ENCODE measurements at places on chromosomes 12 and 14.

DNA sequence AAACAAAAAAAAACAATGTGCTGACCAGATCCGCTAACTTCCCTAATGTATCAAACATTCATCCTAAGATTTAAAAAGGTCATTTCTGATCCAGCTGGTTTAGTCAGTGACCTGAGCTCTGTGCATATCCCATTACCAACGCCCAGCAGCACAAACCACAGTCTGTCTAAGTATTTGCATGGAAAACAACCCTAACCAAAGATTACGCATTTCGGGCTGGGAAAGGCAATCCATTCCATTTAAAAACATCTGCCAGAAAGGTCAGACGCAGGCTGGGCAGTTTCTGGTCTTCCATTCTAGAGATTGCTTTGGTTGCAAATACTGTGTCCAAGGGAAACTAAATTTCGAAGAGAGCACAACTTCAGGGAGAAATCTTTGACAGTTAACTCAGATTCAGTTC lies 234.9 kb downstream of the FLRT2 start:
- no peak for DNase-seq

DNA sequence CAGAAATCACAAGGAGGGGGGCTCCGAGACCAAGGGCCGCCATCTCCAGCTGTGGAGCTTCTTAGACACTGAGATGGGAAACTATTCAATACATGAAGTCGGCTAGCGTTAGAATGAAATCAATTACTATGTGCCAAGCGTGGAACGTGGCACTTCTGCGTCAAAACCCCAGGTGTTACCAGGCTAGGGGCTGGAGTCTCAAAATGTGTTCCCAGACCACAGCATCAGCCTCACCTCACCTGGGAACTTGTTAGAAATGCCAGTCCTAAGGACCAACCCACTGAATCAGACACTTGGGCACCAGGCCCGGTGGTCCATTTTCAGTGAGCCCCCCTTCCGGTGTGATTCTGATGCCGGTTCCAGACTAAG lies 5.0 kb upstream of the SETD1B start:
- no peak for DNase-seq

DNA sequence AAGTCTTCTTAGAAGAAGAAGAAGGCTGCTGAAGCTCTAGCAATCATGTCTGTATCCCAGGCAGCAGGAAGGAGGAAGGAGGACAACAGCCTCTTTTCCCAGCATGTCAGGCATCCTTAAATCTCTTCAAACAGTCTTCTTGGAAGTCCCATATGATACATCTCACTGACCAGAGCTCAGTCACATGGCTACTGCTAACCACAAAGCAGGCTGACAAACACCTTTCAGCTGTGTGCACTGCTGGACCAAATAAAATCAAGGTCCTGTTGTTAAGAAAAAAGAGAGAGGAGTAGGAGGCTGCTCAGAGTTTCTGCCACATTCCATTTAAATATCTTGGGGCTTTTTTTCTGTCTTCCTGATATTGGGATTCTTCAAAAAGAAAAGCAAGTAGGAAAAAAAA lies 203.4 kb upstream of the PELI2 start:
- DNase-seq: no peak

- DNase-seq: no peak
These were observed 112.3 kb downstream of the DNAI7 start for GRCh38 chr12:25082628-25083027.

- no peak for DNase-seq
These were observed 2.8 kb downstream of the CLEC1A start for GRCh38 chr12:10095971-10096370.

GRCh38 chr12:52004042-52004648 lies 2.6 kb upstream of the TAMALIN start:
- DNase-seq: peak; percentile 72

DNA sequence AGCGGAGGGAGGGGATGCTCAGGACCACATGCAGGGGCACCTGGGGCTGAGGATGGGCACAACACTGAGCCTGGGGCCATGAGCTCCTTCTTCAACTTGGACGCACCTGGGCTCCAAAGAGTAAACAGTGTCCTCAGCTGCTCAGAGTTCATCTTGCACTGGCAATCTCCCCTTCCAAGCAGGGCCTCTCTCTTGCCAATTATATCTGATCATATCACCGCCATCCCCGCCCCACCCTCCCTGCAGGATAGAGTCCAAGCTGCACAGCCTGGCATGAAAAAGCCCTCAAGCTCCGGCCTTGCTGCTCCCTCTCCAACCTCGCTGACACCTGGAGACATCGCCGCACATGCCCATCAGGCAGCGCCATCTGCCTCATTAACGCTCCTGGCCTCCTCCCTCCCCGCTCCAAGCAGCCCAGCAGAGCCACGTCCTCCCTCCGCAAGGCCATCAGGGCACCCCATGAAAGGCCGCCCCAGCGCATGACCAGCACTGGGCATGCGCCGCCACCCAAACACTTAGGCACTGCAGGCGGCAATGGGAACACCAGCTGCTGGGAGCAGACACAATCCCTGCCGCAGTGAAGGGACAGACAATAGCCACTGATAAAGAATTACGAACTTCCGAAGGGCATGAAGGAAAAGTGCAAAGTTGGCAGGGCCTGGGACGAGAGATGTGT lies 88.8 kb downstream of the CHGA start:
- peak; percentile 22 for DNase-seq

- no peak for DNase-seq
These were observed 227.2 kb downstream of the DACT1 start for GRCh38 chr14:58864751-58865513.

- DNase-seq: peak; percentile 37
These were observed at the start of gene TMPRSS12 for GRCh38 chr12:50842637-50843493. Gene TMPRSS12, plus strand, starts transcription at chr12:50842926. Its CDS starts 39 bp downstream, at chr12:50842965.

DNA sequence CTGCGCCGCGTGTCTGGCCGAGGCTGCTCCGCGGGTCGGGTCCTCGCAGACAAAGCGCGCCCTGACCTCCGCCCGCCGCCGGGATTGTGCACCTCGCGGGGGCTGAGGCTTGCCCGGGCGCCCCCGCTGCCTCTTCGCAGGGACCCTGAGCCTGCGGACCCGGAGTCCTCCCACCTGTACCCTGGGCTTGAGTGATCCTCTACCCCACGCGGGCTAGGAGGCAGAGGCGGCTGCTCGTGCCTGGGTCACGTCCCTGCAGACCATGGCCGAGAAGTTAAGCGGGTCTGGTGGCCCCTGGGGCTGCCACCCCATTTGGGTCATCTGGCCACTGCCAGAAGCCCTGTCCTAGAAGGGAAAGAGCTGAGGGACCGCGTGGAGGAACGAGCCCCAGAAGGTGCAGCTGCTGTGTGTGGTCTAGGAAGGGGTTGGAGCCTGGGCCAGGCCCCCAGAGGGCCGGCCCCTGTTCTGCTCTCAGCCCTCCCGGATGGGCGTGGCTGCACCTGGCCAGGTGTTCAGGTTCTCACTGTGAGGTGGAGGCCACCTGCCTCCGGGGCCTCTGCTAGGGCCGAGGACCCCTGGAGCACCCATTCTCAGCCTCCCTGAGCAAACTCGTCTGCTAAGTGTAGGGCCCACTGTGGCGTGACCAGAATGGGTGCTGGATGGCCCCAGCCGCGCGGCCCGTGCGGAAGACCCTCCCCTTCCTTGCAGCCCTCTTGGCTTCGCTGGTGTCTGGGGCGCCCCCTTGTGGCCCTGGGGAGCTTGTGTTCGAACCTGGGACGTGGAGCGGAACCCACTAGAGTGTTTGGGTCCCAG lies 49.6 kb downstream of the LRCOL1 start:
- peak; percentile 86 for DNase-seq

DNA sequence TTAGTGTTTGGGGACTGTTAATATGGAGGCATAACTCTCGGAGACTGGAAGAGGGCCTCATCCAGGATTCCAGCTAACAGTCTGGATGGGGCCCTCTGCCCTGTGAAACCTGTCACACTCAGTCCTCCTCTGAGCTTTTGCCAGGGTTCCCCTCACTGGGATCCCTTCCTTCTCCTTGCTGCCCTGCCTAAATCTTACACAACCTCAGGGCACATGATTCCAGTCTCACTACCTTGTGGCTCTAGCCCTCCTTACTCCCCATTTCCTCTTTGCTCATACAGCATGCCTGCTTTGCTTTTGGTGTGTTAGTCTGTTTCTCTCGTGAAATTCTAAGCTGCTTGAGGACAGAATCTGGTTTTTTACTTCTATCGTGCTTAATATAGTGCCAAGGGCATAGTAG lies 942 bp upstream of the GSG1 start:
- DNase-seq: no peak

DNA sequence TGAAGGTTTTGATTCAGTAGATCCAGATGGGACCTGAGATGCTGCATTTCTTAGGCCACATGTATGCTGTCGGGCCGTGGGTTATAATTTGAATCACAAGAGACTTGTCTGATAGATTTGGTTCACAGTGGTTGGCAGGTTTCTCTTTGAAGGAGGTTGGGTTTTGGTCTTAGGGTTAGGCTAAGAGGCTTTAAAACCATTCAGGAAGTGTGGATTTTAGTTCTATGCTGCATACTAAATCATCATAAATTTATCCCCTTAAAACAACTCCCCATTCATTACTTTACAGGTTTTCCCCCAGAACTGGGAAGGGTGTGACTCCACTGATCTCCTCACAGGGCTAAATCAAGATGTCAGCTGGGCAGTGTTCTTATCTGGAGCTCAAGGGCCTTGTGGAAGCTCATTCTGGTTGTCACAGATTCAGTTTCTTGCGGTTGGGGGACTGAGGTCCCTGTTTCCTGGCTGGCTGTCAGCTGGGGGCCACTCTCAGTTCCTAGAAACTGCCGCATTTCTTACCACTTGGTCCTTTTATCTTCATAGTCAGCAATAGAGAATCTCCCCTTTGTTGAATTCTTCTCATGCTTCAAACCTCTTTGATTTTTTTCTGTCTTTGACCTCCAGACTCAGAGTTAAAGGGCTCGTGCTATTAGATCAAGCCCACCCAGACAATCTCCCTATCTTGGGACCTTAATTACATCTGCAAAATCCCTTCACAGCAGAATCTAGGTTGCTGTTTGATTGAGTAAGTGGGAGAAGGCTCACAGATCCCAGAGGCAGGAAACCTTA lies 20.6 kb upstream of the PCNX1 start:
- no peak for DNase-seq

DNA sequence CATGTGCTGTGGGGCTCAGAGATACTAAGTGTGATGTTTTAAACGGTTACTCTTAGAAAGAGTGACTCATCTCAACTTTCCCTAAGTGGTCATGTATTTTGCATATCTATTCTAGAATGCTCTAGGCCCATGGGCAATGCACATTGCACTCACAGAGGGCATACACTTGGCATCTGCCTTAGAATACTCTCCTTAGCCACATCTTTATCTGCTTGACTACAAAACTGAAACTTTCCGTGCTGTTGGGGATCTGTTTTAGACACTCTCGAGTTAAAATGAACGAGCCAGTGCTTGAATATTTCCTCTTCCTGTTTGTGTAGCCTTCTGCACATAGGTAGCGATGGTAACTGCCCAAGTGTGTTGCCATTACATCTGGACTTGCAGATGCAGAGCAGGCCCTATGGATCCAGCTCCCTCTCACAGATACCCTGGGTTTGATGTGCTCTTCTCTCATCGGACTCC lies 180.5 kb downstream of the CAND1 start:
- no peak for DNase-seq

GRCh38 chr14:77593501-77593961 lies 22.9 kb downstream of the SPTLC2 start:
- no peak for DNase-seq

Measured in body of pancreas (tissue), 4 donors.